ENCODE measurements at places on chromosomes 6 and 20.

GRCh38 chr6:41939848-41940758, 1.5 kb downstream of the CCND3 start:
- peak; percentile 73 for DNase-seq

DNA sequence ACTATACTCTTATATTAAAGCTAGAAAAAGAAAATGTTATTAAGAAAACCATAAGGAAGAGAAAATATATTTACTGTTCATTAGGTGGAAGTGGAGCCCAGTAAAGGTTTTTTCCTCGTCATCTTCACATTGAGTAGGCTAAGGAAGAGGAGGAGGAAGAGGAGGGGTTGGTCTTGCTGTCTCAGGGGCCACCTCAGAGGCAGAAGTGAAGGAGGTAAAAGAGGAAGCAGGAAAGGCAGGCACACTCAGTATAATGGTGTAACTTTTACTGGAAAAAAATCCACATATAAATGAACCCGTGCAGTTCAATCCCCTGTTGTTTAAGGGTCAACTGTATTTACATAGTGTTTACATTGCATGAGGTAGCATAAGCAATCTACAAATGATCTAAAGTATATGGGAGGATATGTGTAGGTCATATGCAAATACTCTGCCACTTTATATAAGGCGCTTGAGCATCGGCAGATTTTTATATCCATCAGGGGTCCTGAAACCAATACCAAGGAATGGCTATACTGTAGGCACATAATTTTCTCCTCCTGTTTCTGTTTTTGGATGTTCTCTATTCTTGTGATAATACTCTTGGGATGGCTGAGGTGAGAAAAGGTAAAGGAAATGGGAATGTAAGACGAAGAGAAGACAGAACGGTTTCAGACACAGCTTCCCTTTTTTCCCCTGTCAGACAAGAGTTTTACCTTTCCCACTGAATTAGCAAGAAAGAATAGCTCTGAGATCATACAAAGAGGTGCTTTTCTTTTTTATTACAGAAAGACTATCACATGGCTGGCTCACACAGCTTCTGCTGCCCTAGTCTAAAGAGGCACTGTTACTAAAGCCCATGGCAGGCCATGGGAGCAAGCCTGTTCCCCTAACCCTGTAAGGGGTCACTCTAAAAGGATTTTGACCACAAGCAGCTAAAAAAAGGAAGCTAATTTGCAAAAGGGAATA, 59.9 kb downstream of the NUDT3 start:
- no peak for DNase-seq

- DNase-seq: no peak
Measured at GRCh38 chr6:149551920-149552319, 6.1 kb upstream of the PPIL4 start.

- DNase-seq: no peak
Measured at GRCh38 chr20:59631751-59632540, 27.6 kb downstream of the PHACTR3 start.

DNA sequence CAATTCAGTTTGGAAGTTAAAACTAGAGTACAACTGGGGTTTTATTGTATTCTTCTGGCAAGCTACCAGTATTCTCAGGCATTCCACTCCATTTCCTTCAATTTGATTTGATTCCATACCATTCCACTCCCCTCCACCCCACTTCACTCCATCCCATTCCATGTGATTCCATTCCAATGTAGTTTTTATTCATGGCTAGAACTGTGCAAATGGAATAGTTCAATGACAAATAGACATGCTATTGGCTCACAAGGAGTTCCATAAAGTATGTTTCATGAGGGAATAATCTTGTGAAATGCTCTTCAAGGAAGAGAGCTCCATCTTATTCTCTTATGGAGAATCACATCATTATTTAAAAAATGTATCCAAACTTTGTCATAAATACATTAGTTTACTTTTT, 285.0 kb upstream of the BMP2 start:
- no peak for DNase-seq

DNA sequence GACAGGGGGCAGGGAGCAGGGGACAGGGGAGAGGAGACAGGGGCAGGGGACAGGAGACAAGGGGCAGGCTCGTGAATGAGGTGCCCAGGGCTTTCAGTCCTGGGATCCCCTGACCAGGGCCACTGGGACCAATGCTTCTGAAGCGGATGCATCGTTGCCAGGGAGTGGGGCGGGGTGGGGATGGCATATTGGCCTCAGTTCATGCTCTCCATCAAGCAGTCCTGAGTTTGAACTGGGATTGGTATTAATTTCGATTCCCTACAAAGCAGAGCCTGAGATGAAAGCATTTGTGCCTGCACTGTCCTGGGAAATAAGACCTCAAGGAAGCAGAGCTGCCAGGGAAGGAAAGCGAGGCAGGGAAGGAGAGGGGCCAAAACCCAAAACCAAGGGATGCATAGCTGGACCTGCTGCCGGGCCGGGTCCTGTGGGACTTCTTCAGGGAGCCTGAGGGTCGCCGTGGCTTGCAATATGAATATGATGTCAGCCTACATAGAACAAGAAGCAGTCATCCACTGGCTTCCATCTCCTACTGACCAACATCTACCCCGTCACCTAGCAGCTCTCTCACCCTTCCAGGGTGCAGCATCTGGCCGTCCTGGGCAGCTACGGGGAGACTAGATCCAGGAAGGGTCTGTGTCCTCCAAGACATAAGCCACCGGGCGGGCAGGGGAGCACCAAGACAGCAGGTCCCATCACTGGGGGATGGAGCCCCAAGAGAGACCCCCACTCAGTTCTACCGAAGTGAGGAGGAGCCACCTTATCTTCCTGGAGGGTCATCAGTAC, 233.3 kb downstream of the SYNDIG1 start:
- DNase-seq: no peak

GRCh38 chr6:87155842-87156815, 764 bp downstream of the ZNF292 start:
- peak; percentile 55 for DNase-seq

GRCh38 chr6:34581561-34581920, 25.4 kb upstream of the SPDEF start:
- DNase-seq: no peak

- no peak for DNase-seq
Measured at GRCh38 chr6:167925026-167925425, 72.4 kb upstream of the KIF25 start.

GRCh38 chr6:52307900-52308372, 23.4 kb upstream of the MCM3 start:
- DNase-seq: no peak

GRCh38 chr6:5099537-5099936, 14.4 kb downstream of the PPP1R3G start:
- no peak for DNase-seq

- DNase-seq: no peak
Measured at GRCh38 chr6:34374069-34374468, 18.4 kb downstream of the NUDT3 start.

- DNase-seq: no peak
Measured at GRCh38 chr20:36092398-36093024, 62.0 kb upstream of the EPB41L1 start.

GRCh38 chr20:61119273-61119672, 132.8 kb upstream of the CDH4 start:
- DNase-seq: no peak

DNA sequence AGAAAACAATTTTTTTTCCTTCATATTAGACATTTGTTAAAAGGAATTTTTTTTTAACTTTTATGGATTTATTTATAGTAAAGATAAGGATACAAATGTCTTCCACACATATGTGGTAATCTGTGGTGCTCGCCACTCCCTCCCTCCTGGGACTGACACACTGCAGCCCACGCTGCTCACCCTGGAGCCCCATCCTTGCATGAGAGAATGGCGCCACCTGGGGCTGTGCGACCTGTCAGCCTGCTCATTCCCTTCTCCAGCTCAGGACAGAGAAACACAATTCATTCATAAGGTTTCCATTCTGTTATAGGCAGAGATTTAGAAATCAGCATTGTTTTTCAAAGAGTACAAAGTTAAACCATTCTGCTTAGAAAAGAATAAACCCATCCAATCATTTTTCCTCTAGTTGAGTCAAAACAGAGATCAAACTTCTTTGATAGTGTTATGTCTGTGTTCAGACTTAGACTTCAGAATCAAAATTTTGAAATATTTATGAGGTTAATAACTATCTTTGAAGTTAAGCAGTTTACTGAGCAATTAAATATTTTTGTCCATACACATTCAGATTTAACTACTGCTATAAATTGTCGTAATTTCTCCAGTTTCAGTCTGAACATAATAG, 42.8 kb upstream of the DYNLRB1 start:
- no peak for DNase-seq
